Activated CD4-positive, alpha-beta T cell treated with anti-CD3 and anti-CD28 coated beads, Interleukin-2, amount 10 ng/mL, durations not matched to agents 7 days and 5 days (primary cell): ENCODE measurements at places on chromosomes 6 and 20.

GRCh38 chr20:11791835-11792567 is 125.7 kb upstream of the BTBD3 start:
- DNase-seq: no peak

DNA sequence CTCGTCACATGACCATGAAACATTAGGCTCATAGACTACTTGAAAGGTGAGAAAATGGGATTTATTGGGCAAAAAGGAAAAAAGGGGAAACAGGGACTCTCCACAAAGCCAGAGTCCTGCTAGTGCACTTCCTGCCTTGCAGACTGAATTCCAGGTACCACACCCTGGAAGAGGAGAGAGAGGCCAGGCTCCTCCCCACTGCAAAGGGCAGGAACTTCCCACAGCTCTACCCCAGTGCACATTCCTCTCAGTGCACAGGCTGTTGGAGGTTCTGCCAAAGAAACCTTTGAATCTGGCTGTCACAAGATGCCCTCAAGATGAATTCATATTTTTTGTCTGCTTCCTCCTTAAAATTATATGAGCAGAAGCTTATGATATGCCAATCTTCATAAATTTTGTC is 920.4 kb upstream of the GJE1 start:
- DNase-seq: no peak

DNA sequence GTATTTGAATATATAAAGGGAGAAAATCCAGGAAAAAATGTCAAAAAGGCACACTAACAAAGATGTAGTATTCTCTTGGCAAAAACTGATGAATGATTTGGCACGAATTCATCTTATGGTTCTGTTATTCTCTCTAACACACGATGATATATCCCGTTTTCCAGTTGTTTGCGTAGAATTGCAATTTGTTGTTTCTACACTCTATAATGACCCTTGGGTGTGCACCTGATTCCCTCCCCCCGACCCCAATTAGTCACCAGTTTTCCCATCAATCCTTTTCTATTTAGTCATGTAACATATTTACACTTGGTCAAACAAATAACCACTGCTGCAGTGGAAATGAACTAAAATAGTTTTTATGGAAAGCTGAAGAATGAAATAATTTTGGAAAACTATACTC is 1.5 kb upstream of the ARID1B start:
- no peak for DNase-seq

DNA sequence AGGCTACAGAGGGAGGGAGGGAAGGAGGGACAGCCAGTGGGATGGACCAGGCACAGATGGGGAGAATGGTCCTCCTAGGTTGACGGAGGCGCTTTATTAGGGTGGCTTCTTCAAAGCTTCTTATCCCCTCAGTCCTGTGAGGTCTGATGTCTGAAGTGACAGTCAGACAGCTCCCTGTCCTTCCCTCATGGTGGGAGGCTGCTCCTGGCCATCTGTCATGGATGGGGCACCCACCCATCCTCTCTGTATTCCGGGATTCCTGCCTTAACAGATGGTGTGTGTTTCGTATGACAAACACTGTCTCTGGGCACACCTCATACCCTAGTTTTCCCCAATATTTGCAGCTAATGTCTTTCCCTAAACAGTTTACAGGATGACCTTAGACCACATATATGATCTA is 7.9 kb downstream of the RIN2 start:
- DNase-seq: no peak

- DNase-seq: peak; percentile 11
Observed at GRCh38 chr6:105587349-105588122, 184.7 kb upstream of the PREP start.

DNA sequence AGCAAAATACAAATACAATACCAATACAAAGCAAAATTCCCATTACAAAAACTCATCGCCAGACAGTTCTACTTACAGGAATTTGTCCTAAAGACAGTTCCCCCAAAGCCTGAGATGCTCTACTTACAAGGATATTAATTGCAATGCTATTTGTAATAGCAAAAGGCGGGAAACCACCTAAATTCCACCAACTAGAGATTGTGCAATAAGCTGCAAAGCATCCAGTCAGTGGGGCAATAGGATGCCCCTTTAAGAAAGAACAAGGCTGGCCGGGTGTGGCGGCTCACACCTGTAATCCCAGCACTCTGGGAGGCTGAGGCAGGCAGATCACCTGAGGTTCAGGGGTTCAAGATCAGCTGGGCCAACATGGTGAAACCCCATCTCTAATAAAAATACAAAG is 39.1 kb downstream of the FAM209B start:
- DNase-seq: no peak

DNA sequence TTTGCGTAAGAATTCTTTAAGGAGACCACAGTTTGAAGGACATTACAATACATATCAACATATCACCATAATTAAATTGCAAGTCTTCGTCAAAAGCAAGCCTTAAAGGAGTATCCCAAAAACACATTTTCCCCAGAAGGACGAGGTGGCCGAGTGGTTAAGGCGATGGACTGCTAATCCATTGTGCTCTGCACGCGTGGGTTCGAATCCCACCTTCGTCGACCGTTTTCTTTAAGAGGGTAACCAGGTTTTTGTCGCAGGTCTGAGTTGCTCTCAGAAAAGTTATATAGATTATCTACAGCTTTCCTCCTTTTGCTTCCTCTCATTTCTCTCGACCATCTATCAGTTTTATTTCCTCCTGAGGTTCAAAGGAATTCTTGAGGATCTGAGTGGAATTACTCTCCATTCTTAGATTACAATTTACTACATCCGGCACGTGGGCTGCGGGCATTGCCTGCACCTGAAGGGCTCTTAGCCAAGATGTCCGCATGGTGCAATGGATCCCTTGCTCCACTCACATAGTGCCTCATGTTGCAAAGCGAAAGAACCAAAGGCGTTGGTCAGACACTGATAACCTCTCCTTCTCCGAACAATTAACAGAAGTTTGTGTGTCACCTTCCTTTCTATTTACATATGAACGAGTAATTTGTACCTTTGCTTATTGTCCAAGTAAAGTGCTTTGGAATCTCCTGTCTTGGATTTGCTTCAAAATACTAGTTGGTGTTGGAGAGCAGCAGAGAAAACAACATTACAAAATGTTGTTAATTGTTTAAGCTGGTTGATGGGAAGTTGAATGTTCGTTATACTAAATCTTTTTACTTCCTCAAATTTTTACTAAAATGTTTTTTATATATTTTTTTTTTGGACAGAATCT is 14.0 kb downstream of the POM121L2 start:
- DNase-seq: no peak

DNA sequence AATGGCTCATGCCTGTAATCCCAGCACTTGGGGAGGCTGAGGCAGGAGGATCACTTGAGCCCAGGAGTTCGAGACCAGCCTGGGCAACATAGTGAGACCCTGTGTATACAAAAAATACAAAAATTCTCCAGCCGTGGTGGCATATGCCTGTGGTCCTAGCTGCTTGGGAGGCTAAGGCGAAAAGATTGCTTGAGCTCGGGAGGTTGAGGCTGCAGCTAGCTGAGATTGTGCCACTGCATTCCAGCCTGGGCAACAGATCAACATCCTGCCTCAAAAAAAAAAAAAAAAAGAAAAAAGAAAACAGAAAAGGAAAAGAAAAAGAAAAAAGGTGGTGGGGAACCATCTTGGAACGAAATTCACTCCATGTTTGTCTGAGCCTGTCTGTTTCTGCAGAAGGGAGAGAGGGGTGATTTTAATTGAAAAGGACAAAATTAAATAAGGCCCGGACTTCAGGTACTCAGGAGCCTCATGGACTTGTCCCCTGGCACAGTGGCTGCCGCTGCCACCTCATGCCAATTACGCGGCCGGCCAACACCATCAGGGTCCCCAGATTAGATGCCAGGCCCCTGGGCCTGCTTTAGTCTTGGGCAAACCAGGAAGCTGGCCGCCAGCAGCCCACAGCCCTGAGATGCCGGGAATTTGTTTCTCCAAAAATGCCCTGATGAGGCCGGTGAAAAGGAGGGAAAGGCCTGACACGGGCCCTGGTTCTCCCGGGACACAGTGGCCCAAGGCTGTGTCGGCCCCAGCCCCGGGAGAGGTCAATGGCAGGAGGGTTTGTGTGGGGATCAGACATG is 37.8 kb upstream of the STX16 start:
- DNase-seq: no peak

DNA sequence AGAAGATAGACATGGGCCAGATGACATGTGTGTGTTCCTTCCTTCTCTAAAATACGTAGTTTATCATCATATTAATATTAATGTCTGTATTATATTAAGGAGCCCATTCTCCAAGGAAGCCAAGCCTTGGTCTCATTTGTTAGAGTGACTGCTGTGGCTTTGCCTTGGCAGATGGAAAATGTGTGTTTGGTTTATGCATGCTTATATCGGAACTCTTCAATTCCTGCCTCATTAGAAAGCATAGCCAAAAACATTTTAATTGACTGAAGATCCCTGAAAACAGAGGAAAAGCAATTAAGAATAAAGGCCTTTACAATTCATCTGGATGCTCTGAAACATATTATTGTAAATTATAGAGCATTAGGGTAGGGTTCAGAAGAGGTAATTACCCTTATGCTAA is 106.4 kb downstream of the COL9A1 start:
- DNase-seq: no peak
